ENCODE measurements at places on chromosomes 6 and 20.

- DNase-seq = peak; percentile 35
Observed at GRCh38 chr6:134875367-134875766, 74.5 kb downstream of the ALDH8A1 start.

GRCh38 chr6:3252369-3252768, 6.4 kb upstream of the PSMG4 start:
- no peak for DNase-seq

GRCh38 chr6:1287103-1287591, 24.8 kb upstream of the FOXQ1 start:
- peak; percentile 87 for DNase-seq

DNA sequence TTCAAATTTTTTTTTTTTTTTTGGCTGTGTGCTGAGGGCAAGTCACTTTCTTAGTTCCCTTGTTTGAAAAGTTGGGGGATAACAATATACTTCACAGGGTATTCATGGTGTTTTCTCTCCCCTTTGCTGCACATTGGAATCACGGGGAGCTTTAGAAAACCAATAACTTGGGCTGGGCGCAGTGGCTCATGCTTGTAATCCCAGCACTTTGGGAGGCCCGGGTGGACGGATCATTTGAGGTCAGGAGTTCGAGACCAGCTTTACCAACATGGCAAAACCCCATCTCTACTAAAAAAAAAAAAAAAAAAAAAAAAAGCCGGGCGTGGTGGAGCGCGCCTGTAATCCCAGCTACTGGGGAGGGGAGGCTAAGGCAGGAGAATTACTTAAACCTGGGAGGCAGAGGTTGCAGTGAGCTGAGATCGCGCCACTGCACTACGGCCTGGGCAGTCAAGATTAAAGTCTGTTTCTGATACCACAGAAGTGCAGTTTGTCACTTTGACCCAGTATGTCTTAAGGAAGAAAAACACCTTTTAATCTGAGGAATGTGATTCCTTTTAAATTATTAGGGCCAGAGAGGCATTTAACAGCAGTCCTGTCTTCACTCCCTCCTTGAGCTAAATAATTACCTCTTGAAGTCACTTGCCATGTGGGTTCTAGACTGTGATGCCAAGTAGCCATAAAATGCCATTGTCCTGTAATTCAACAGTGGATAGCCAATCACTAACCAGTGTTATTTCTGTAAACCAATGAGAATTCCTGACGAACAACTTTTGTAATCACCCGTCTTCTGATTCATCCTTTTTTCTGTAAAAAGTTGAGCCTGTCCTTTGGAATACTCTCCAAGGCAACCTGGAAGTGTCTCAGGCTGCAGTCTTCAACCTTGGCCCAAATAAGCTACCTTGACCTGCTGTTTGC, 16.1 kb downstream of the SRSF3 start:
- no peak for DNase-seq

- DNase-seq = no peak
Observed at GRCh38 chr6:168133687-168134559, 54.9 kb upstream of the FRMD1 start.

GRCh38 chr6:61809004-61809595, 476.9 kb downstream of the KHDRBS2 start:
- no peak for DNase-seq

DNA sequence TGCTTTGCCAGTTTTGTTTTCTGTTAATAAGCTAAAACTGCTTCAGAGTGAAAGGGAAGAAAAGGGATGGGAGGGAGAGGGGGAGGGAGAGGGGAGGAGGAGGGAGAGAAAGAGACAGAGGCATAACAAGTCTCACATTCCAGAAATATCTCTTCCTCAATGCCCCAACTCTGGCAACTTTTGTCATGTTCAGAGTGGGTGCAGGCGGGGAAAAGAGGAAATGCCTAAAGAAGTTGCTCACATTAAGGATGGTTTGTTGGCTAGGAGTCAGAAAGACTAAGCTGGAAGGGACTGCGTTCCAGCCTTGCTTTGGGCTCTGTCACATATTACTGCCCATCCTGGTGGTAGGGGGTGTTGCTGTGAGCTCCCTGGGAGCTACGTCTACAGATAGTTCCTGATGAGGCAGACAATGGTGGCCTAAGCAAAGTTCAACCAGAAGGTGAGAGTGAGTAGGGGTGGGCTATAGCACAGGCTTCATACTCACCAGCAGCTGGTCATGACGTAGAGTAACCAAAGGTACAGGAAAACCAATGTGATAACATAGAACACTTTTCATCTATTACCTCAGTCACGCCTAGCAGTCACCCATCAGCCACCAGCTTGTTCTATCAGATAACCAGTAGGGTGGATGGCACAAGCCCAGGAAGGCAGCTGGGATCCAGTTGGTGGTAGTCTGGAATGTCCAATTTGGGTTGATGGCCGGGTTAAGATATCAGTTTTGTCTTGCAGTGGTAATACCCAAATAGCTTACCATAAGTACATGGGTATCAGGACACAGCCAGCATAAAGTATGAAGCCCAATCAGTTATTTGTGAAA, 2.1 kb downstream of the TSPYL4 start:
- peak; percentile 80 for DNase-seq

- no peak for DNase-seq
Observed at GRCh38 chr6:105781248-105781647, 304.9 kb upstream of the PRDM1 start.

GRCh38 chr6:145865175-145865574, 50.6 kb upstream of the FBXO30 start:
- DNase-seq = no peak

GRCh38 chr6:3623451-3624249, 127.9 kb downstream of the PXDC1 start:
- no peak for DNase-seq

DNA sequence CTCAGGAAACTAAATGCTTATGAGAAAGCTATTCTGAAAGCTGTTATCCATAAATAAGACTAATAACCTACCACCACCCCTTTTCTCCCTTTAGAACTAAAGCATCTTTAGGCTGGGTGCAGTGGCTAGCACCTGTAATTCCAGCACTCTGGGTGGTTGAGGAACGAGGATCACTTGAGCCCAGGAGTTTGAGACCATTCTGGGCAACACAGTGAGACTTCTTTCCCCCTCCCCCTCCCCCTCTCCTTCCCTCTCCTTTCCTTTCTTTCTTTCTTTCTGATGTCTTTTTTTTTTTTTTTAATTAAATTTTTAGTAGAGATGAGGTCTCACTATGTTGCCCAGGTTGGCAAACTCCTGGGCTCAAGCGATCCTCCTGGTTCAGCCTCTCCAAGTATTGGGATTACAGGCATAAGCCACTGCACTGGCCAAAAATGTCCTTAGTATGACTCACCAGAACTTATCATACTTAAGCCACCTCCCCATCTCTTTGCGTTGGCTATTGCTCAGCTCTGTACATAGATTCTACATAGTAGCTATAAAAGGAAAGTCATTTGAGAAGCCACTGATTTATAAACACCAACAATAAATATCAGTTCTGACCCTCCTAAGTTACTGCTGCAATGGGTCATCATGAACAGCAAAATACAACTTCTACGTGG, 54.8 kb upstream of the SPDEF start:
- DNase-seq = peak; percentile 95

GRCh38 chr20:37480919-37481318, 40.1 kb upstream of the NNAT start:
- DNase-seq = no peak

DNA sequence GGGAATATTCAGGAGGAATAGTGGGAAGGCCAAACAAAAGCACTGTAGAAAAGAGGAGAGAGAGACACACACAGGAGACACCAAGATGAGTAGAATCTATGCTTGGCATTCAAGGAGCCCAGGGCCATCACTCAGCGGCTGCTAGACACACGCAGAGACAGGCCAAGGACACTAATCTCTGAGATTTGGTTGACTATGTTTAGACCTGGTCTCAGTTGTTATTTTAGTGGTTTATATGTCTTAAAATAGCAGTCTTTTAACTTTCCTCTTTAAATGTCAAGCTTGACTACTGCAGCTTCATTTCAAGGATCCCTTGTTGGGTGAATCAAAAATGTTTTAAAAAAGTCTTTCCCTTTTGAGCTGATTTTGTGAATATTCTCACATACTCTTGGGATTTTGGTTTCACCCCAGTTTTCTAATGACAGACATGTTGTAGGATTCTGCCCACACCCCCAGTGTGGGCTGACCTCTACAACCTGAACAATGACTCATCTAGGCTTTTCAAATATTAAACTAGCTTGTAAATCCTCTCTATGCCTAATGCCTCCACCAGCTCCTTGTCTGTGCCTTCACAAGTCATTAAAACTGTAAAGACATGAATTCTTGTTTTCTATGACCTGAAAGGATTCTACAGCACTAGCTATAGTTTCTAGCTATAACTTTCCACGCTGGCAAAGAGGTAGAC, 142.7 kb upstream of the EXOC2 start:
- DNase-seq = no peak

GRCh38 chr6:163958646-163959045, 544.1 kb downstream of the QKI start:
- peak; percentile 70 for DNase-seq

DNA sequence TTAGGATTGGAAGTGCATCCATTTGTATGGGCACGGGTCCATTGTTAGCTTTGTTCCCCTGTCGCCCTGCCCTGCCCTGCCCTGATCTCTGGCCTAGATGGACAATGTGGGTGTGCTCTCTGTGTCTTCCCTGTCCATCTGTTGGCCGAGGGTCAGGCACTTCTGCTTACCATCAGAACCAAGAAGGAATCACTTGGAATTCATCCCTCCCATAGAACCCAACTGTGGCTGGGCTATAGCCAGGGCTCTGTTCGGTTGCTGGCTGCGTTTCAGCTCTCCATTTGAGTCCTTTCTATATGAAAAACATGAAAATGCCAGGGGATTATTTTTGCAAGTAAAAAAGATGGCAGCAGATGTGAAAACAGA, 26.6 kb upstream of the TULP4 start:
- DNase-seq = no peak

- no peak for DNase-seq
Observed at GRCh38 chr6:34665019-34665418, 31.5 kb downstream of the ILRUN start.

DNA sequence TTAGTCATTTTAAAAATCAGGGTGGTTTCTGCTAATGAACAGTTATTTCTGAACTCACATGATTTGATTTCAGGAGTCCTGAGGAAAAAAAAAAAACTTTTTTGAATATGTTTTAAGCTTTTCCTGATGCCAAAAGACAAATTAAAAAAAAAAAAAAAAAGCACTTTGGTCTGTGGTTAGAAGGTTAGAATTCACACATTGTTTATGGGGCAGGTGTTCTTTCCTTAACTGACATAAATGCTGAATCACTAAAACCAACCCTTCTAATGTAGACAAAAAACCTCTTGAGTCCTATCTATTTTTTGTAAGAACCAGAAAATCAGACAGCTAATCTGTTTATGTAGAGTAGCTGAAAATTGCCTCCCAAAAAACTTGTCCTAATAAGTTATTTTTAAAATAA, 20.4 kb downstream of the THEMIS start:
- no peak for DNase-seq

- DNase-seq = peak; percentile 69
Observed at GRCh38 chr6:36615018-36615761, 21.0 kb downstream of the SRSF3 start.

GRCh38 chr6:112618849-112619248, 271.7 kb downstream of the RFPL4B start:
- DNase-seq = no peak

DNA sequence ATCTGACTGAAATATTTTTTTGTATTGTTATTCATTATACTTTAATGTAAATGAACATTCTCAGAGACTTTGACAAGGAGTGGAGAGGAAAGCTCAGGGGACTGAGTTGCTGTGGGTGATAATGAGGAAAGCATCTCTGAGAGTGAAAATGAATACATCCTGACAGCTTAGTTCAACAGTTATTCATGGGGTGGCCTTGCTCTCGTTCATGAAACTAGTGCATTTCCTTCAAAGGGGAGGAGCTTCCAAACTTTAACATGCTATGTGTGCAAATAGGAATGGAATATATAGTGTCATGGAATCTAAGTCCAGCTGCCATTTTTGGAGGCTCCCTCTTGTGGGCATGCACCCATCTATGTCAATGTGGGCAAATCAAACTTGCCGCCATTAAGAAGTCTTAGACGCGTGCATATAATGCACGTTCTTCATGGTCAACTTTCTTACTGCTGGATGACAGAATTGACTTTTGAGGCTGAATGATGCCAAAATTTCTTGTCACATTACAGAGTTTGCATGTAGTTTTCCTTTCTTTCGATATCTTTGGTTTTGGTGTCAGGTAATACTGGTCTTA, 124.3 kb upstream of the TMEM170B start:
- DNase-seq = no peak

GRCh38 chr20:61801857-61802442, 263.7 kb downstream of the TAF4 start:
- no peak for DNase-seq

- DNase-seq = peak; percentile 24
Observed at GRCh38 chr20:5714261-5715041, 35.8 kb upstream of the SHLD1 start.

DNA sequence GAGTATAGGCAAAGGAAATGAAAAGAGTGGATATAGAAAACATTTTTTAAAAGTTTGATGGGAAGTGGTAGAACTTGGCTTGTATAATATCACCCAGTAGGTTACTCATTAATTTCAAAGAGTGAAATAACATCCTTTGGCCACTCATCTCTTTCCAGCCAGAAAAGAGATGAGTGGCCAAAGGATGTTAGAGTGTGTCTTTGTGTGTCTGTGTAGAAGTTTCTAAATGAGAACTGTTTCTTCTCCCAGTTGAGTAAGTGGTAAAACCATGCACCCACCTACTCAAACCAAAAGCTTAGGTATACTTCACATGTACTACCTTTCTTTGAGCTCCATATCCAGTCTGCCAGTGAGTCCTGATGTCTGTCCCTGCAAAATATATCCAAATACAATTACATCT, 47.7 kb upstream of the TMEM244 start:
- no peak for DNase-seq

GRCh38 chr6:11632795-11633511, 95.4 kb downstream of the TMEM170B start:
- DNase-seq = peak; percentile 90

GRCh38 chr6:23349521-23350147, 776.4 kb upstream of the NRSN1 start:
- DNase-seq = peak; percentile 96

DNA sequence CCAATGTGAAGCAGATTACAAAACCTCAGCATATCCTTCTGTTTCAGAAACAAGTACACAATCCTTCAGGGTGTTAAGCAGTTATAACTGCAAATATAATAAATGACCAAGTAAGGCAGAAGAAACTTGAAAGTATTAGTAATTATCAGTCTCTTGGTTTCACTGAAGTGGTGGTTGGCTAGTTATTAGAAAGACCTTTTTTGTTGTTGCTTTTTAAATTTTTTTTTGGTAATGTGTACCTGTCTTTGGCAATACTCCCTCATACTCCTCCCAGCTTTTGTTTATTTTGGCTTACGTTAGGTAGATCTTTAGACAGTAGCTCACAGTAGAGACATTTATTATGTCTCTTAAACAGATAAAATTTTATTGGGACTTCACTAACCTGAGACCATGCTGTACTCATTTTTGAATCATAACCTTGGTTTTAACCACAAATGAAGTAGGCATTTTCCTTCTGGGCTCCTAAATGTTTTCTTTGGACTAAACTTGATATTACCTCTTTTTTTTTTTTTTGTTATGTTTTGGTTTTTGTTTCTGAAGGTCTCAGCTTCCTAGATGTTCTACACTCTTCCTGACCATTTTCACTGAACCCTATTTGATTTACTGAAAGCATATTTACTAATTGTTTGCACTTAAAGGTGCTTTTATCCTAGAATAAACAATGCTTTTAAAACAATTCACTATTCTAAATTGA, 6.4 kb downstream of the CD2AP start:
- DNase-seq = peak; percentile 35

All from IMR-90 (cell line).